ENCODE measurements at places on chromosomes 13 and 19. TPM values are rescaled to one million over a fixed set of nuclear protein-coding genes. Genes with fewer than 3 reads are reported as not detected.
A peak's percentile ranks its signal among the peaks of the same experiment; 100 is the strongest.

GRCh38 chr13:75404726-75405125 is 77.2 kb downstream of the TBC1D4 start:
- no peaks in the 10 kb centered on the region for H3K36me3 ChIP-seq
- peaks cover 57% of the 10 kb centered on the region for H3K4me1 ChIP-seq
- DNase-seq = no peak
- no peaks in the 10 kb centered on the region for H3K27me3 ChIP-seq
- no peak overlapping the region for H3K4me3 ChIP-seq
- no peak overlapping the region for H3K27ac ChIP-seq

GRCh38 chr13:94947965-94948371 is 235.6 kb upstream of the SOX21 start:
- H3K27me3 ChIP-seq = no peaks in the 10 kb centered on the region
- H3K4me1 ChIP-seq = 0 out of 2 replicates have a peak, but pooled peaks cover 3% of the 10 kb centered on the region
- H3K27ac ChIP-seq = no peak overlapping the region
- H3K4me3 ChIP-seq = no peak overlapping the region
- no peak for DNase-seq
- no peaks in the 10 kb centered on the region for H3K36me3 ChIP-seq

DNA sequence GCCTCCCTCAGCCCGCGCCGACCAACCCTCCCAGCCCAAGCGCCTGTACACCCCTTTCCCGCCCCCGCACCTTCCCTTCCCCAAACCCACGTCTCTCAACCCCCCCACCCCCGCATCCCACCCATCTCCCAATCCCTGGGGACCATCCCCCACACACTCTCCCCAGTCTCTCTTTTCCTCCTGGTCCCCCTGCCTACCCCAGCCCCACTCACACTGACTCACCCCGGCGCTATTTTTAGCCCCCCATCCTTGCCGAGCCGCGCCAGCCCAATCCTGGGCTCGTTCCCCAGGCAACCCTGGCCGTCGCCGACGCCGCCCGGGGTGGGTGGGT is 11.7 kb downstream of the CIC start:
- H3K36me3 ChIP-seq = no peaks in the 10 kb centered on the region
- H3K4me3 ChIP-seq = peak overlapping the region; percentile 52
- peaks cover 37% of the 10 kb centered on the region for H3K4me1 ChIP-seq

GRCh38 chr19:50490991-50491472 is 14.4 kb upstream of the GARIN5A start:
- H3K27ac ChIP-seq = no peak overlapping the region
- H3K36me3 ChIP-seq = no peaks in the 10 kb centered on the region
- no peaks in the 10 kb centered on the region for H3K27me3 ChIP-seq
- no peak overlapping the region for H3K4me3 ChIP-seq

Gene POLR1G
- 27.7 TPM for total RNA-seq
